ENCODE measurements at places on chromosomes 13 and 19.

DNA sequence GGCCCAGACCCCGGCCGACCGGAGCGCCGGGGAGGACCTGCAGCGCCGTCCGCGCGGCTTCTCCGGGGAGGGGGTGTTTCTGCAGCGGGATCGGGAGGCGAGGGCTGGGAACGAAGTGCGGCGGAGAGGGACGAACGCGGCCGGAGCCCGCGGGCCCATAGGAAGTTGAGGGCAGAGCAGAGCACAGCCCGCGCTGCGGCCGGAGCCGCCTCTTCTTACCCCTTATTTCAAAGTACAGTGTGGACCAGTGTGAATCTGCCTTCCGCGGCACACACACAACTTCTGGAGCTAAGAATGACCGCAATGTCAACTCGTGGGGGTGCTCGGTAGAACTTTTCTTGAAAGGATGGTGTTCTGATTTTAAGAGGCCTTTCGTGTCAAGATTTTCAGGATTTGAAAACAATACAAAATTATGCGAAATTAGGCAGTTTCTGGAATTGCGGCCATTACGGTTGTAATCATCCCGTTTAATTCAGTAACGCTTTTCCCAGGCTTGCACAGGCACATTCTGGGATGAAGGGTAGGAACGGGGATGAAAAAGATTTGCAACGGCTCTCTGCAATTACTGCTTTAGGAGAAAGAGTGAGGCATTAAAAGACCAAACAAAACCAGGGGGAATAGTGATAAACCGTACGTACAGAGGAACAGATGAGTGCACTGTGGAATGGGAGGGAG lies 821 bp downstream of the TDRD3 start:
- no peak for DNase-seq

- DNase-seq, result no peak
Observed at GRCh38 chr13:33281951-33282595, 3.5 kb downstream of the STARD13 start.

GRCh38 chr13:34256236-34256635 lies 438.3 kb downstream of the RFC3 start:
- no peak for DNase-seq

DNA sequence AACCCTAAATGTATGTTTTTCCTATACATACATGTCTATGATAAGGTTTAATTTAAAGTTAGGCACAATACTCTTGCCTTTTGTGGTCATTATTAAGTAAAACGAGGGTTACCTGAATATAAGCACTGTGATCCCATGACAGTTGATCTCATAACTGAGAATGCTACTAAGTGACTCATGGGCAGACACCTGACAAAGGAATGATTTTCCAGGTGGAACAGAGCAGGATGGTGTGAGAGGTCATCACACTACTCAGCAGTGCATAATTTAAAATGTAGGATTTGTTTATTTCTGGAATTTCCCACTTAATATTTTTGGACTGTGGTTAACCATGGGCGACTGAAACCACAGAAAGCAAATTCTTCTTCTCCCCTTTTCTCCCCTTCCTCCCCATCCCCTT lies 178.9 kb downstream of the UGGT2 start:
- DNase-seq, result no peak
